ENCODE measurements at places on chromosomes 2 and 18.
A peak's percentile ranks its signal among the peaks of the same experiment; 100 is the strongest.

- peak; percentile 69 for DNase-seq
Measured at GRCh38 chr2:121095257-121096080, 189.5 kb downstream of the TFCP2L1 start.

DNA sequence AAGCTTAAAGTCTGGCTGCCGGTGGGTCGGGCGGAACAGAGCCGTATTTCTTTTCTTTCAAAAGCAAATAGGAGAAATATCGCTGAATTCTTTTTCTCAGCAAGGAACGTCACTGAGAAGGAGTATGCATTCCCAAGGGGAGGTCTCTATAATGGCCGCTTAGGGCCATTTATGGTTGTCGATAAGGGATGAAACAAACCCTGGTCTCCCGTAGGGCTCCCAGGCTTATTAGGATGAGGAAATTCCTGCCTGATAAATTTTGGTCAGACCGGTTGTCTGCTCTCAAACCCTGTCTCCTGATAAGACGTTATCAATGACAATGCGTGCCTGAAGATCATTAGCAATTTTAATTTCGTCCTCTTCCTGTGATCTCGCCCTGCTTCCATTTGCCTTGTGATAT lies 227.7 kb upstream of the ZEB2 start:
- DNase-seq, result peak; percentile 5

- DNase-seq, result no peak
Measured at GRCh38 chr2:237737196-237737865, 61.2 kb upstream of the RBM44 start.

- DNase-seq, result no peak
Measured at GRCh38 chr2:160308915-160309314, 108.8 kb upstream of the ITGB6 start.

GRCh38 chr2:197088694-197089093 lies 162.2 kb upstream of the PGAP1 start:
- DNase-seq, result peak; percentile 29

DNA sequence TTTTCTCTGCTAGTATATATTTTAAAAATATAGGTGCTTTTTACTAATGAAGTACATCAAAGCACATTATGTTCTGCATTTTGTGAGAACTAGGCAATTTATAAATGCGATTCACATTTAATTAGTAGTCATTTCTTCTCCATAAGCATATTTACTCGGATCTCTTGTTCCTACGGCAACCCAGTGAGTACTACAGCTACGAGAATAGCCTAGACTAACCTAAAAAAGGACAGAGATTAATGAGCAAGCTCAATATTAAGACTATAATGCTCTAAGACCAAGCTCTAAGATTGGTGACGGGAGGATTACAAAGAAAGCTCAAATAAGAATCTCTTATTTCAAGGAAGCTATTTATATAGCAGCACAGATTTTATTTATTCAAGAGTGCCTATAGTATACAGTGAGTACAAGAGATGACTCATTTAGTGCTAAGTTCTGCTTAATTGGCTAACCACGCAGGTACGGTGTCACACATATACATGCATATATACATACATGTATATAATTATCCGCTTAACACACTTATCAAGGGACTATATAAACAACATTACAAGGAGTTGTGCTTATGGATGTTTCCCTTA lies 364.7 kb downstream of the GPD2 start:
- no peak for DNase-seq

DNA sequence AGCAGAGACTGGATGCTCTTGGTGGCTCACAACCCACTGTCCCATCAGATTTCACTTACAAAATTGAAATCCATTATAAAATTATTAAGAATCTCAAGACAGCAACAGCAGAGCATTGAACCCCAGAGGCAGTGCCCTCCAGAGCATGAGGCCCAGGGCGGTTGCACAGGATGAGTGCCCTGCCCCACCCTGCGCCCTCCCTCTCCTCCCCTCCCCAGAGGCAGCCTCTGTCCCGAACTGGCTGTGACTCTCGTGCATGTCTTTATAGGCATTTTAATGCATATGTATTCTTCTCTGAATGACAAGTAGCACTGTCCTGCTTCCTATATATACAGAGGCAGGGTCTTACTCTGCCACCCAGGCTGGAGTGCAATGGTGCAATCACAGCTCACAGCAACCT lies 10.4 kb downstream of the MFSD2B start:
- DNase-seq, result no peak

GRCh38 chr2:158112992-158113391 lies 11.3 kb downstream of the UPP2 start:
- DNase-seq, result no peak

- DNase-seq, result no peak
Measured at GRCh38 chr2:152376385-152376784, 41.4 kb downstream of the FMNL2 start.

- DNase-seq, result no peak
Measured at GRCh38 chr2:134681201-134681600, 37.6 kb downstream of the TMEM163 start.

DNA sequence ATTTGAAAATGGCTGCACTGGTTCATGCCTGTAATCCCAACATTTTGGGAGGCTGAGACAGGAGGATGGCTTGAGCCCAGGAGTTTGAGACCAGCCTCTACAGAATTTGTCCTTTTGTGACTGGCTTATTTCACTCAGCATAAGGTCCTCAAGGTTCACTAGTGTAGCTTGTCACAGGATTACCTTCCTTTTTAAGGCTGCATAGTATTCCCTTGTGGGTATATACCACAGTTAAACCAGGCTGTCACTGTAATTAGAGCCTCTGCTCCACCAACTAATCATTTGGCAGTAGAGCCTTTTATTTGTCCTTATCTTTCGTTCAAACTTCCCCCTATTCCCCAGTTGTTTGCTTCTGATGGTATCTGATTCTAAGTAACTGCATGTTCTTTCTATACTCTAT lies 50.4 kb upstream of the SELENOI start:
- DNase-seq, result no peak

- DNase-seq, result peak; percentile 64
Measured at GRCh38 chr2:141498561-141498960, 632.3 kb downstream of the LRP1B start.

GRCh38 chr2:232655392-232655791 lies 22.0 kb downstream of the EFHD1 start:
- no peak for DNase-seq

GRCh38 chr2:18520451-18521425 lies 39.7 kb downstream of the RDH14 start:
- DNase-seq, result peak; percentile 84

DNA sequence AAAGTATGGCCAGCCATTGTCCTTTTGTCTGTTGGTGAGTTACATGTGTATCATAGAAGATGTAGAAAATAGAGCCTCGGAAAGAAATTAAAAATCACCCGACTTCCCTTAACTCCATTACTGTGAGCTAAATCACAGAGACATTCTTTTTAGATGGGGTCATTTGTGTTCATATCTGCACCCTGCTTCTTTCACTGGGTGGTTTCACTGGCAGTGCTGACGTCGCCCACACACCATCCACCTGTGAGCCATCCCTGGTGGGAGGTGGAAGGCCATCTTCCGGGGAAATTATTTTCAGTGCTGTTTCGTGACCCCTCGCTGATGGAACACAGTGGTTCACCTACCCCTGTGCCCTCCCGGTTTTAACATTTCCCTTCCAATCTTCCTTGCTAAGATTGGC lies 21.2 kb downstream of the SH3BP4 start:
- DNase-seq, result no peak

- DNase-seq, result no peak
Measured at GRCh38 chr18:47415881-47416280, 164.4 kb upstream of the SKOR2 start.

- no peak for DNase-seq
Measured at GRCh38 chr2:36489281-36489680, 108.7 kb downstream of the FEZ2 start.

DNA sequence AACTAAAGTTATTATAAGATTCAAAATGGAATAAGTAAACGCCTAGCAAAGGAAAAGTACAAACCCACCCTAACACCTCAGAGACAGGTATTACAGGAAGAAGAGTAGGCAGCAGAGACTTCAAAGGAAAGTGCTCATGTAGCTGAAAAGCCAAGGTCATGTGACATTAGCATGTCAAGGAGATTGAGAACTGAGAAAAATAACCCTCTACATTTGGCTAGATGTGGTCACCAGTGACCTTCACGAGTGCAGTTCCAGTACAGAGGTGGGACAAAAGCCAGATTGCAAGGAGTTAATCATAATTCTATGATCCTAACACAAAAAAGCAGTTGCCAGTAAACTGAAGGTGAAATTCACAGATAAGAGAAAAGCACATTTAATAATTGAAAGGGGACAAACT lies 252.7 kb downstream of the ZEB2 start:
- peak; percentile 65 for DNase-seq

- no peak for DNase-seq
Measured at GRCh38 chr2:68009526-68009925, 53.3 kb downstream of the C1D start.

- no peak for DNase-seq
Measured at GRCh38 chr2:200863782-200864175, 679 bp downstream of the CLK1 start.

DNA sequence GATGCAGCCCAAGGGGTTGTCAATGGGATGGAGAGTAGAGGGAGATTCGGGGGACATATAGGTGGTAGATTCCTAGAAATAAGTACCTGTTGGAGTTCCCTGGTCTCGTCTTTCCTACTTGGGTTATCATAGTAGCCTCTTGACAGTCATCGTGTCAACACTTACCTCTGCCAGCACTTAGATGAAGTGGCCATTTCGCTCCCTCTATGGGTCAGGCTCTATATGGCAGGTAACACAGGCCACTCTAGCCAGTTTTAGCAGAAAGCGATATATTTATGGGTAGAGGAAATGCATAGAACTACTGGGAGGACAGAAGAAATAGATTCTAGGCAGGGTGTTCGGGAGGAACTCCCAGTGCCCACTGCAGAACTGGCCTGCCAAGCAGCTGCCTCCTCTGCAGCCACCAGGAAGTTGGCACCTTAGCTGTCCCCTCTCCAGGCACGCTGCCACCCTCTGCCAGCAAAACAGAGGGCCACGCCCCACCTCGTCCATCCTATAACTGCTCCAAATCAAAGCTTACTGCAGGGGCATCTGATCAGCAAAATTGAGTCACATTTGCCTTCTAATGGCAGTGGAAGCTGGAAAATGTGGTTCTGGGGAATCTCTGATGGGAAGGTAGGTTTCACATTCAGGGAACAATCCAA lies 181.3 kb downstream of the INSIG2 start:
- DNase-seq, result peak; percentile 6

DNA sequence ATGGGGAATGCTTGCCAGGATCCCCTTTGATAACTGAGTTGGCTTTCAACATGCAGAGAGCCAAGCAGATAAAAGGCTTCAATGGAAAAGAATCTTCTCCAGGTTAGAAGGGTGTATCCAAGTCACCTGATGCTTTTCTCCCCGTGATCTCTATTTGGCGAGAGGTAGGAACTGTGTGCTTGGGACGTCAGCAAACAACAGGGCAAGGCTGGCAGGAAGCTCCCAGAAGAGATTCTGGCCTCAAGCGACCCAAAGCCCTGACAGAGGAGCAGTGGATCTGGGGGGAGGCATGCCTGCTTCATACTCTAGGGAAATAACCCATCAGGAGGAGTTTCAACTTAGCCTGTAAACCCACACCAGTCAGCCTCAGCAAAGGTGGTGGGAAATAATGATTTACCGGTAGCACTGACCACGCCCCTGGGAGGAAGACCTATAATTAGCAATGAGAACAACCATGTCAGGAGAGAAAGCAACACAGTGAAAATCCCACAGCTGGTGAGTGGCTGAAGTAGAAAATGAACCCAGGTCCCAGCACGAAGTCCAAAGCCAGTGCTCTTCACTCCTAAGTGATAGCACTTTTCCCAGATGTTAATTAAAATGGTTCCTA lies 76.3 kb upstream of the SEC11C start:
- DNase-seq, result no peak

- DNase-seq, result peak; percentile 1
Measured at GRCh38 chr2:241639385-241639784, 1.9 kb downstream of the ATG4B start.

DNA sequence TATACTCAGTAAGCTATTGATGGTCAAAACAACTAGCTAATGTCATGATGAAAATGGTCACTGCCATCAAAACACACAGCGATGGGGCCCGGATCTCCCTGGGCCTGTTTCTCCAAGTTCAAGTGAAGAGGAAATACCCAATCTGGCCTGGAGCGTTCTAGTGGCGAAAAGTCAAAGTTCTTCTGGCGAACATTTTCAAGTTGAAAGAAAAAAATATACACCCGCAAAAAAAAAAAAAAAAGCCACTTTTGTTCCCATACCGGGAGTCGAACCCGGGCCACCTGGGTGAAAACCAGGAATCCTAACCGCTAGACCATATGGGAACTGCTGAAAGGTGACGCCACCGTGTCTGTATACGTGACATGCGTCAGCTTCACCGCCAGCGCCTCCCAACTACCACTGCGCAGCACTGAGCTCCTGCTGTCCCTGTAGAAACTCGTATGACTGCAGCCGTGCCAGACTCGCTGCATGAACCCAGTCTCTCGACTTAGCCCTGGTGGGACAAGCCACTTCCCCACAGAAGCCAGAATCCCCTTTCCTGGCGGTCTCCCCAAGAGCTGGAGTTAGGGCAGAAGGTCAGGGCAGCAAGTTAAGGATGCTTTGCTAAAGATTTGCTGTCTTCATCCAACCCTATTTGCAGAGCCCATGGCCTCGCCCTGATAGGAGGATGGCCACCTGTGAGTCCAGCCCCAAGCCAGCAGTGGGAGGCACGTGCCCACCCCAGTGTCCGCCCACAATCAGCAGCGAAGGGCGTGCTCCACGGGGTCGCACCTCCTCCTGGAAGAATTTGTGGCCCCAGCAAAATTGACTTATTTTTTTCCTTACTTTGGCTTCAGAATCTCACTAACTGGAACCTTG lies 5.6 kb upstream of the IMP4 start:
- DNase-seq, result no peak

DNA sequence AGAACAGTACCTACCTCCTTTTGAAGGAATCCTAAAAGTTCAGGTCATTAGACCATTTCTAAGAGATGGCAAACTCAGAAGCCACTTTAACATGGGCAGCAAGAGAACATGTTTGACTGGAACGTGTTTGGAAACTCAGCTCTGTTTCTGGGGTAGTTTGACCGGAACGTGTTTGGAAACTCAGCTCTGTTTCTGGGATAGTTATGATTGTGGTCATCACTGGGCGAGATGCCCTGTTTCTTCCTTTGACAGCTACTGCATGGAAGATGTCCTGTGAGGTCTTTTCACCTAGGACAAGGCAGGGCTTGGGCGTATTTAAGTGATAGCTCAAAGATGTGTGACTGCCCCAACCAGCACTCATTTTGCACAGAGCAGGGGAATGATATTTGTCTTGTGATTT lies 19.9 kb upstream of the SERPINB13 start:
- no peak for DNase-seq

Data from OCI-M1 (cell line).